SIG-M5 (cell line): ENCODE measurements at places on chromosomes 13 and 19.

DNA sequence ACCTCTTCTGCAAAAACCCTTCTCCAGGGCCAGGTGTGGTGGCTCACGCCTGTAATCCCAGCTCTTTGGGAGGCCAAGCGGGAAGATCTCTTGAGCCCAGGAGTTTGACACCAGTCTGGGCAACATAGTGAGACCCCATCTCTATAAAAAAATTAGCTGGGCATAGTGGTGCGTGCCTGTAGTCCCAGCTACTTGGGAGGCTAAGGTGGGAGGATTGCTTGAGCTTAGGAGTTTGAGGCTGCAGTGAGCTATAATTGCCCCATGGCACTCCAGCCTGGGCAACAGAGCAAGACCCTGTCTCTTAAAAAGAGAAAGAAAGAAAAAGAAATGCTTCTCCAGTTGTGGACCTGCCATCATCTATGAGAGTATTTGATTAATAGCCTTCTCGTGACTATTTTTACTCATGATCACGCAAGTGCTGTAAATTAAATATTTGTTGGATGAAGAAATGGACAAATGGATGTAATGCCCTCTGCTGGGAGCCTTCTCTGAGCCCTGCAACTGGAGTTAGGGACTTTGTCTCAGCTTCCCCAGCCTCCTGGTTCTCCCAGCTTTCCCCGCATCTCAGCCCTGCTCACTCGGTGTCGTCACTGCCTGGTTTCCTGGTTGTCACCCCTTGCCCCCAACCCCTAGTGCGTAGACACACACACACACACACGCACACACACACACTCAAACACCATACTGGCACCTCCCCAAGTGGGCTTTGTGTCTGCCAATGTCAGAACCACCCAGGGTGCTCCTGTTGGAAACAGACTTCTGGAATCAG is 12.2 kb downstream of the WIZ start:
- DNase-seq: no peak

DNA sequence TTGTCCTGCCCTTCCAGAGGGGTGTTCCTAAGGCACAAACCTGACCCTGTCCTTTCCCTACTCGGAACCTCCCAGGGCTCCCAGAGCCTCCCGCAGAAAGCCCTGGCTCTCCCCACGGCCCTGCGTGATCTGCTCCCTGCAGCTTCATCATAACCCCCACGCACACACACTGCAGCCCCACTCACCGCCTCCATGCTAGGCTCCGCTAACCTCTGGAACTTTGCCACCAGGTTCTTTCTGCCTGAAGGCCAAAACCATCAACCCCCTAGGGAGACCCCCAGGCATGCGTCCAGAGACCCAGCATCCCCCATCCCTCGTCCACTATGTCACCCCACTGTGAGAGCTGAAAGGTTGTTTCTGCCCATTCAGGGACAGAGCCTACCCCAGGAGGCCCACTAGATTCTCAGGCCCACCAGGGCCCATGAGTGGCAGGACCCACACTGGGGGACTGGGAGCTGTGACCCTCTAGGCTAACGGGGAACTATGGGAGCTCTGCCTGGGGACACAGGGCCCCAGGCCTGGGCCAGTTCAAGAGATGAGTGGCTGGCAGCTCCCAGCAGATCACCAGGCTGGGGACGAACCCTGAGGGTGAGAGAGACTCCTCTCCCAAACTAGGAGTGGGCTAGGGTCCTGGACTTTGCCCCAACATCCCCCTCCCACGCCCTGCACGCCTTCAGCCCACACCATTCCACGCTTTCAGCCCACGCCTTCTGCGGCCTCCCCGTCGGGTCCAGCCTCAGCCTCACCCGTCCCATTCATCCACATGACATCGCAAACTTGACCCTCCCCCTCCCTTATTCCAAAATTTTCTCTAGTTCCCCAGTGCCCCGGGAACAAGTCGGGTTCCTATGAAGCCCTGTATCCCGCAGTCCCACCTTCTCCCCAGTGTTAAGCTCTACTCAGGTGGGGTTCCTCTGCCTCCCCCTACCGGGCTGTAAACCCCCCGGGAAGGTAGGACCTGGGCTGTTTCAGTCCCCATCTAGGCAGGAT is 33.2 kb upstream of the PNMA8B start:
- DNase-seq: no peak

GRCh38 chr19:56258272-56258671 is 14.3 kb upstream of the EDDM13 start:
- no peak for DNase-seq

GRCh38 chr13:30030141-30030750 is 179.8 kb upstream of the UBL3 start:
- no peak for DNase-seq

DNA sequence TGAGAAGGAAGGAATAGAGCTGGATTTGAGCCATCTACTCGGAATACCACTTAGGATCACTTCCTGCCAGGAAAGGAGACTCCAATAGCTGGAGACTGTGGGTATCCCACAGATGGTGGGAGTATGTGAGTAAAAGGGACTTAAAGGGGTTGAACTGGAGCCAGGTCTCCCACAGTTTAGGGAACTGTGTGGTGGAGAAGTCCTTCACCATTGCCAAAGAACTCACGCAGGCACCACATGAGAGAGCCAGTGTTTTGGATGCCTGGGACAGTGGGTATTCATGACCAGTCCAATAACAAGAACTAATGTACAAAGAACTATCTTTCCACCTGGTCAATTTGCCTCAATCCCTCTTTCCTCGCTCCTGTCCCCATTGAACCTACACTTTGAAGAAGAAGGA is 24.4 kb upstream of the MYCBP2 start:
- DNase-seq: no peak

DNA sequence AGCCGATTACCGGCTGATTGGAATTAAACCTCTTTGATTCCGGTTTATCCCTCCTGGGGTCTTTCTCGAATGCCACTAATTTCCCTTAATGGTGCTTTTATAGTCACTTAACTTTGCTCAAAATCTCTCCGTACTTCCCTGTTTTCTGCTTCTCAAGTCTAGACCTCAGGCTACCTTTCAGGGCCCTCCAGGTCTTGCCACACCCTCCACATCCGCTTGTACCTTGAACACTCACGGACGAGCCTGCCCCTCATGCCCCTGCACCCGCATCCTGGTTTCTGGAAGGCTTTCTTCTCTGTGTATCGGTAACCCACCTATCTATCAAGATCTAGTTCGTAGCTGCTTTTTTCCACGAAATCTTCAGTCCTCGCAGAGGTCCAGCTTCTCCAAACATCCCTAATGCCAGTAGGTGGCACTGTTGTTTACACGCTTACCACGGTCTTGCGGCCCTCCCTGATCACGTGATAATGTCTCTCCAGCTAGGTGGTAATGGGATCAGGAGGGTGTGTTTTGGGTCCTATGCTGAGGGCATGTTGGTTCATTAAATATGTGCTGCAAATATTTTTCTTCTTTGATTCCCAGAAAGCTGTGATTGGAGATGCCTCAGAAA is 13.8 kb downstream of the ATP12A start:
- no peak for DNase-seq
